Vagina (tissue), 2 donors: ENCODE measurements at places on chromosomes 7 and 10. TPM values are rescaled to one million over a fixed set of nuclear protein-coding genes. Genes with fewer than 3 reads are reported as not detected.

DNA sequence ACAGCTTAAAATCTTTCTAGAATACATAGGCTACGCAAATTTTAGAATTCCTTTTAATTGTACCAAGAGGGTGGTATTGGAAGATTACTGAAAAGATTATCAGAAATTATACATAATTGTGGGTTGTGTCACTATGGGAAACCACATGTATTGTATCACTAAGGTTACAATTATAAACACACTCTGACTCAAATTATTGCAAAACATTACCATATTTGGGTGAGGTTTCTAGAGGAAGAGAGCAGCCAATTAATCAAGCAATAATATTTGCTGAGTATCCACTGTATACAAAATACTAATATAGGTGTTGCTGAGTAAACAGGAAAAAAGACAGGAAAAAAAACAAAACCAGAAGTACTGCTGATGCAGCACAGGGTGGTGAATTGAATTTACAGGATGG is 3.1 kb upstream of the CAPZA2 start:
- H3K27ac ChIP-seq, result no peak overlapping the region
- H3K4me3 ChIP-seq, result no peak overlapping the region
- H3K4me1 ChIP-seq, result peaks cover 13% of the 10 kb centered on the region
- no peaks in the 10 kb centered on the region for H3K27me3 ChIP-seq
- H3K36me3 ChIP-seq, result no peaks in the 10 kb centered on the region
- no peak for DNase-seq

GRCh38 chr10:96244354-96244753 is 27.0 kb downstream of the BLNK start:
- no peak overlapping the region for H3K4me3 ChIP-seq
- H3K27me3 ChIP-seq, result no peaks in the 10 kb centered on the region
- H3K27ac ChIP-seq, result no peak overlapping the region
- H3K36me3 ChIP-seq, result no peaks in the 10 kb centered on the region

DNA sequence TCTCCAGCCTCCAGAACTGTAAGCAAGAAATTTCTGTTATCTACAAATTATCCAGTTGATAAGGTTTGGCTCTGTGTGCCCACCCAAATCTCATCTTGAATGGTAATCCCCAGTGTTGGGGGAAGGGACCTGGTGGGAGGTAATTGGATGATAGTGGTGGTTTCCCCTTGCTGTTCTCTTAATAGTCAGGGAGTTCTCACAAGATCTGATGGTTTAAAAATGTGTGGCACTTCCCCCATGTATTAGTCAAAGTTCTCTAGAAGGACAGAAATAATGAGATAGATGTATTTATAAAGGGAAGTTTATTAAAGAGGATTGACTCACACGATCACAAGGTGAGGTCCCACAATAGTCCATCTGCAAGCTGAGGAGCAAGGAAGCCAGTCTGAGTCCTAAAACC is 56.2 kb upstream of the APBB1IP start:
- no peaks in the 10 kb centered on the region for H3K36me3 ChIP-seq
- H3K27me3 ChIP-seq, result no peaks in the 10 kb centered on the region
- no peak for DNase-seq
- H3K27ac ChIP-seq, result no peak overlapping the region
- H3K4me3 ChIP-seq, result no peak overlapping the region

- no peak overlapping the region for H3K4me3 ChIP-seq
- no peaks in the 10 kb centered on the region for H3K36me3 ChIP-seq
- no peaks in the 10 kb centered on the region for H3K27me3 ChIP-seq
- no peak overlapping the region for H3K27ac ChIP-seq
Observed at GRCh38 chr10:77220150-77220549, 417.5 kb downstream of the KCNMA1 start.

- no peaks in the 10 kb centered on the region for H3K36me3 ChIP-seq
- H3K27ac ChIP-seq, result no peak overlapping the region
- DNase-seq, result no peak
- H3K4me1 ChIP-seq, result no peaks in the 10 kb centered on the region
- H3K4me3 ChIP-seq, result no peak overlapping the region
- H3K27me3 ChIP-seq, result no peaks in the 10 kb centered on the region
Observed at GRCh38 chr7:140005341-140005740, 57.4 kb downstream of the PARP12 start.

DNA sequence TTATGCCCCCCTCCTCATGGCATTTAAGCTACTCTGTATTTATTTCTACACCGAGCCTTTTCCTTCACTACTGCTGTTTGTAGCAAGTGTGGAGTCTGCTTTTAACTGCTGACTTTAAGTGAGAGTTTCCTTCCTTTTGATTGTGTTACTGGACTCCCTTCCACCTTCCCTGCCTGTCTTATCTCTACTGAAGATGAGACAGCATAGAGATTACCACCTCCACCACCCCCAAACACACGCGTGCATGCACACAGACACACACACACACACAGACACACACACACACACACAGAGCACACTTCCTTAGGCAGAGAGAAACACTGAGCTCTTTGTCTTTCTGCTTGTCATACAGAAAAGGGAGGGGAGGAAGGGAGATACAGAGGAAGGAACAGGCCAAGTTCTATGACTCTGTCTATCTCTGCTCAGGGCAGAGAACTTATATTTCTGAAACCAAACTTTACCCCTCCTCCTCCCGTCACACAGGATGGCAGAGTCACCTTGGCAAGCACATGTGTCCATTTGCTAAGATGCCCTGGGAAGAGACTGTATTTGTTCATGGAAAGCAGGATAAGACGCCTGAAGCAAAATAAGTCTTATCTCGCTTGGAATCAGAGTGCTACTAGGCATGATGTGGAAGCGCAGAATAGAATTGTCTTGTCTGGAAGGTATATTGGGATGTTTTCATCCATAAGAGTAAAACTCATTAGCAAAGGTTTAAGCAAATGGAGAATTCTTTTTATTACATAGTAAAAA is 81.8 kb upstream of the CAV2 start:
- H3K4me1 ChIP-seq, result no peaks in the 10 kb centered on the region
- no peaks in the 10 kb centered on the region for H3K36me3 ChIP-seq
- no peak for DNase-seq
- no peaks in the 10 kb centered on the region for H3K27me3 ChIP-seq

DNA sequence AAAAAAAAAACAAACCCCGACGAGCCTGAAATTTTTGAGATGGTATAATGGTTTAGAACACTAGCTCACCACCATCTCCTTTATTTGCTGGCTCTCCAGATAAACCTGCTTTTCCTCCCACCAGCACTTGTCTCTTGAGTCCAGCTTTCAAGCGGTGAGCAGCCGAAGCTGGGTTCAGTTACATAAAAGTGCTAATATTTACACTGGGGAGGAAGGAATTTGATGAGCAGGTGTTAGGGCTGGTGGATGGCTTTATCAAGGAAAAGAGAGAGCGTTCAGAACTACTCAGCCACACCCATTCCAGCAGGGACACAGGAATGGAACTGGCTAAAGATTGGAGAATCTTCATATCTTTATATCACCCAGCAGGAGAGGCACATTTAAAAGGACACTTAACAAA is 6.6 kb upstream of the CALML3 start:
- DNase-seq, result no peak
- no peaks in the 10 kb centered on the region for H3K36me3 ChIP-seq
- no peak overlapping the region for H3K4me3 ChIP-seq
- H3K27me3 ChIP-seq, result no peaks in the 10 kb centered on the region

DNA sequence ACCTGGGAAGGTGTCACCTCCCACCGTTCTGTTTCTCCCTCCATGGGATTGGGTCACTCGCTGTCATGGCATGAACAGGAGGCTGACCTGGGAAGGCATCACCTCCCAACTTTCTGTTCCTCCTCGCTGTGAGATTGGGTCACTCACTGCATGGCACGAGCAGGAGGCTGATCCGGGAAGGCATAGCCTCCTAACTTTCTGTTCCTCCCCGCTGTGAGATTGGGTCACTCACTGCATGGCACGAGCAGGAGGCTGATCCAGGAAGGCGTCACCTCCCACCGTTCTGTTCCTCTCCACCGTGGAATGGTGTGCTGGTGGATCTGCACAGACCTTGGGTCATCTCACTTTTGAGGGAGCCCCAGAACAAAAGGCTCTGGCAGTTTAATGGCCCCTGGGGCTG is 239.2 kb upstream of the PRKCQ start:
- no peak overlapping the region for H3K4me3 ChIP-seq
- no peak overlapping the region for H3K27ac ChIP-seq
- H3K36me3 ChIP-seq, result no peaks in the 10 kb centered on the region
- H3K4me1 ChIP-seq, result no peaks in the 10 kb centered on the region
- no peak for DNase-seq

DNA sequence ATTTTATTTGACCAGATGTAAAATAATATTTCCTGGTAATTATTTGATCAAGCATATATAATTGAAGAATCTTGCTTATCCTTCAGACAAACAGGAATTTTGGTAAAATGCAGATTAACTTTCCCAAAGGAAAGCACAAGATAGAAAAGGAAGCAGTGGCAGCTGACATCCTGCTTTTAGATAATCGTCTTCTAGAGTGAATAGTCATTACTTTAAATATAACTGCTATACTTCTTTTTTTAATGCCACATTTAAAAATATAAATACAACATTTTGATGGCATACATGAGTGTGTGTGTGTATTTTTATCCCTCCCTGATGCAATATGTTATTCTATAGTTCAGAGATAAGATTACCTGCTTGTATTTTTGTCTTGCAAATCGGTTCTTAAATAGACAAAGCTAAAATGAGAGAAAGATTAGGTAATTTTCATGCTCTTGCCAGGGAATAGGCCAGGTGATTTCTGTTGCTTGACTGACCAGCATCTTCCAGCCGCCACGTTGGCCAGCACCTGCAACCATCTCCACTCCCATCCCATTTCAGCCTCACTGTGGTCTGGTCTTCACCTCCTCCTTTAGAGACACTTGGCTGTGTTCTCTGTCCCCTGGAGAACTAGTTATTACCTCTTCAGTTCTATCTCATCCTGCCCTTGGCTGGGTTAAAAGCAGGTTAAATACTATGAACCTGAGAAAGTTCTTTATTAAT is 58.1 kb downstream of the MDFIC start:
- no peak overlapping the region for H3K4me3 ChIP-seq
- H3K4me1 ChIP-seq, result no peaks in the 10 kb centered on the region
- H3K36me3 ChIP-seq, result no peaks in the 10 kb centered on the region

- H3K4me1 ChIP-seq, result peaks cover 16% of the 10 kb centered on the region
- no peaks in the 10 kb centered on the region for H3K27me3 ChIP-seq
- H3K4me3 ChIP-seq, result no peak overlapping the region
- DNase-seq, result no peak
- no peaks in the 10 kb centered on the region for H3K36me3 ChIP-seq
- H3K27ac ChIP-seq, result no peak overlapping the region
Observed at GRCh38 chr7:107396990-107397389, 72.9 kb upstream of the GPR22 start.

- no peaks in the 10 kb centered on the region for H3K36me3 ChIP-seq
- H3K4me1 ChIP-seq, result peaks cover 4% of the 10 kb centered on the region
- no peak for DNase-seq
- no peak overlapping the region for H3K27ac ChIP-seq
Observed at GRCh38 chr10:60937022-60937421, 7.0 kb downstream of the RHOBTB1 start.

DNA sequence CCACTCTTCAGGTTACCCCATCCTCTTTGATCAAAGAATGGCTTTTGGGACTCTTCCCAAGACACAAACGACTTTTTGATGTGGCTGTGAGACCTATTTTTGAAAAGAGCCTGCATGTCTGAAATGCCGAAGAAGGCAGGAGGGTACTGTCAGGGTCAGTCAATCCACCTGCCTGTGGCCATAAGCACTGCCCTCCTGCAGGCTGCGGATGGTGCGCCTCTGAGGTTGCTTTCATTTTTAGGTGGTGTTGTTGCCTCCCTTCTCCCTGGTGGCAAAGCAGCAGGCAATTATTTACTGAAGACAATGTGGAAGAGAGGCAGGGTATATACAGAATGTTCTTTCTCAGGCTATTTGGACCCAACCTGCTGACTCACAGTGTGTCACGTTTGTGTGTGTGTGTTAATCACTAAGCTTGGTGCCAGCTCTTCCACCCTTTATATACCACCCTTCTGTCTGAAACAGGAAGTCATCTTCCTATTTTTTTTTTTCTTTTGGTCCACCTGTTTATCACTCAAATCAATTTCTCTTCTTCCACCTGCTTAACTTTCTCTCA is 1421.2 kb upstream of the CELF2 start:
- no peaks in the 10 kb centered on the region for H3K36me3 ChIP-seq
- no peak overlapping the region for H3K27ac ChIP-seq
- H3K4me1 ChIP-seq, result no peaks in the 10 kb centered on the region
- no peaks in the 10 kb centered on the region for H3K27me3 ChIP-seq

DNA sequence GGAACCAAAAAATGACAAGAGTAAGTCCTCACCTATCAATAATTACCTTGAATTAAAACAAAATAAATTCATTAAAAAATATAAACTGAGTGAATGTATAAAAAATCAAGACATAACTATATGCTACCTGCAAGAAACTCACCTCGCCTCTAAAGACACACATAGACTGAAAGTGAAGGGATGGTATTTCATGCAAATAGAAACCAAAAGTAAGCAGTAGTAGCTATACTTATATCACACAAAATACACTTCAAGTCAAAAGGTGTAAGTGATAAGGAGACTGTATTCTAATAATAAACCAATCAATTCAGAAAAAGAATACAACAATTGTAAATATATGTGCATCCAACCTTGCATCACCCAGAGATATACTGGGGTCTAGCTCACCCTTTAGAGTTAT is 332.6 kb downstream of the SH2D4B start:
- no peaks in the 10 kb centered on the region for H3K27me3 ChIP-seq
- DNase-seq, result no peak
- no peak overlapping the region for H3K27ac ChIP-seq
- H3K4me3 ChIP-seq, result no peak overlapping the region
- no peaks in the 10 kb centered on the region for H3K4me1 ChIP-seq

The NEUROG3 gene
- not detected for total RNA-seq

The PRKG1 gene
- total RNA-seq, result 17.9 TPM

The DPCD gene
- 13.8 TPM for total RNA-seq

The FOXP2 gene
- total RNA-seq, result 29.7 TPM

The CALCR gene
- not detected for total RNA-seq

The MKX gene
- 2.2 TPM for total RNA-seq

The EPC1 gene
- 54.5 TPM for total RNA-seq

The SPAM1 gene
- not detected for total RNA-seq

The UBTD1 gene
- 18.4 TPM for total RNA-seq
